ENCODE measurements at places on chromosomes 1 and 21. TPM values are rescaled to one million over a fixed set of nuclear protein-coding genes. Genes with fewer than 3 reads are reported as not detected.

Gene OR6K6
- total RNA-seq: not detected

Gene SLC26A9
- total RNA-seq: 1.3 TPM

Gene LMX1A
- not detected for total RNA-seq

Gene NR0B2
- not detected for total RNA-seq

Gene LCE5A
- total RNA-seq: not detected

Gene TXLNA
- total RNA-seq: 26.4 TPM

Gene TOR1AIP2
- 66.2 TPM for total RNA-seq

Gene PDZK1
- 1.3 TPM for total RNA-seq

Gene PTPN14
- total RNA-seq: 25.3 TPM

Gene PROK1
- total RNA-seq: not detected

Gene LRRC39
- total RNA-seq: 7.5 TPM

Gene ADCY10
- 1.2 TPM for total RNA-seq

Gene FMO2
- total RNA-seq: 3.9 TPM

Gene ADORA3
- 4.2 TPM for total RNA-seq

Gene SUSD4
- 61.1 TPM for total RNA-seq

Gene RYR2
- total RNA-seq: 83.4 TPM

Gene COL6A2
- 9.8 TPM for total RNA-seq

Gene TNFRSF1B
- 18.8 TPM for total RNA-seq

Gene WNT4
- 1.1 TPM for total RNA-seq

Gene SYT11
- total RNA-seq: 389 TPM

Gene TLR5
- 3.7 TPM for total RNA-seq

Gene TFF2
- not detected for total RNA-seq

Gene WNT2B
- 8.7 TPM for total RNA-seq

Gene MCOLN2
- total RNA-seq: 0.50 TPM

Gene SLC30A10
- total RNA-seq: 8.0 TPM

Gene SLC50A1
- 10.9 TPM for total RNA-seq

Gene PPP1R12B
- 115 TPM for total RNA-seq

Gene TTC39A
- 15.9 TPM for total RNA-seq

Gene MNDA
- 3.7 TPM for total RNA-seq

Gene ST6GALNAC3
- 22.0 TPM for total RNA-seq

Gene TTC22
- 0.76 TPM for total RNA-seq

Gene KPRP
- total RNA-seq: not detected

Gene ZNF648
- 0.38 TPM for total RNA-seq

Gene DSCAM
- 18.7 TPM for total RNA-seq

Data from dorsolateral prefrontal cortex (tissue), 122 donors.